ENCODE measurements at places on chromosomes 7 and 10.

- no peak for DNase-seq
These were observed 482.0 kb upstream of the MGMT start for GRCh38 chr10:128985036-128985435.

DNA sequence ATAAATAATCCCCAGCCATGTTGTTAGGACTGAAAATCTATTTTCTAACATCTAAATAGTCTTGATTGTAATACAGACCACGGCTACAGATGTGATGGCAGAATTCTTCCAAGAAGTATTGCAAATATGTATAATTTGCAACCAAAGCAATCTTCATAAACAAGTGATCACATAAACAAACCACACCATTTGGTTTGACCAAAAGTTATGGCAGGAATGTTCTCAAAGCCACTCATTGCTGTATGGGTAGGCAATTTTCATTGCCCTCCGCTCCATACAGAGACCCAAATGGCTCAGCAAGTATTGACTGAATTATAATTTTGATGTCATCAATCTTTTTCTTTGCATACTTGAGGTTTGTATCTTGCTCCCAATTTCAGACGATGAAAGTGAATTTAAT lies 19.0 kb upstream of the RHOBTB1 start:
- no peak for DNase-seq

- no peak for DNase-seq
These were observed 16.2 kb upstream of the C10orf90 start for GRCh38 chr10:126686719-126687118.

DNA sequence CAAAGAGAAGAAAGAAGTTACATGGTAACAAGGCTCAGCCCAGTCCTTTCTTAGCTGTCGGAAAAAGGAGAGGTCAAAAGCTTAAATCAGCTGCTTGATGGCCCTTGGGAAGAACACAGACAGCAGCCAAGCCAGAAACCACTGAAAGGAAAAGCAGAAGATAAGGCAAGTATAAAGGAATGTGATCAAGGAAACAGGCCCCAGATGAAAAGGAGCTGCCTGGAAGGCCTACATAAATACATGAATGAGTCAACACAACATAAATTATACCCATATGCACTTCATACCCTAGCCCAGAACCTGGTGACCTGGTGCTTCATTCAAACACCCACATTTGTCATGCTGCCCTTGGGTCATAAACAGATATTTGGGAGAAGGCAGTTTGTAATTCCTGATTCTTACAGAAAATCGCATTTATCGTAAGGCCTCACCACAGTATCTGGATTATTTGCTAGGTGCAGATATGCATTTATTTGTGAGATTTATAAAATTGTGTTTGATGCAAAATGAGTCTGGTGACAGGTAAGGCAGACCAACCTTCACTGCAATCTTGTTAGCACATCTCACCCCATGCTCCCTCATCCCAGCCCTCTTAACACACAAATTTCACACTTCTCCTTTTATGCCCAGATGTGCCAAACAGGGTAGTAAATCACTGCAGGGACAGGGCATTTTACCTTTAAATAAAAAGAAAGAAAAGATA lies 94.9 kb upstream of the KCNIP2 start:
- no peak for DNase-seq

- DNase-seq, result no peak
These were observed 35.3 kb upstream of the CCDC3 start for GRCh38 chr10:13036841-13037240.

Measured in activated effector memory CD4-positive, alpha-beta T cell treated with anti-CD3 and anti-CD28 coated beads, Interleukin-2, amount 50 U/mL, for 16 hours (primary cell).